Activated CD8-positive, alpha-beta memory T cell treated with anti-CD3 and anti-CD28 coated beads for 1 hour (primary cell): ENCODE measurements at places on chromosomes 5 and 9.

GRCh38 chr5:53575831-53576230 is 15.4 kb downstream of the NDUFS4 start:
- DNase-seq = no peak

- DNase-seq = no peak
Measured at GRCh38 chr5:151014680-151015343, 5.6 kb upstream of the GPX3 start.

DNA sequence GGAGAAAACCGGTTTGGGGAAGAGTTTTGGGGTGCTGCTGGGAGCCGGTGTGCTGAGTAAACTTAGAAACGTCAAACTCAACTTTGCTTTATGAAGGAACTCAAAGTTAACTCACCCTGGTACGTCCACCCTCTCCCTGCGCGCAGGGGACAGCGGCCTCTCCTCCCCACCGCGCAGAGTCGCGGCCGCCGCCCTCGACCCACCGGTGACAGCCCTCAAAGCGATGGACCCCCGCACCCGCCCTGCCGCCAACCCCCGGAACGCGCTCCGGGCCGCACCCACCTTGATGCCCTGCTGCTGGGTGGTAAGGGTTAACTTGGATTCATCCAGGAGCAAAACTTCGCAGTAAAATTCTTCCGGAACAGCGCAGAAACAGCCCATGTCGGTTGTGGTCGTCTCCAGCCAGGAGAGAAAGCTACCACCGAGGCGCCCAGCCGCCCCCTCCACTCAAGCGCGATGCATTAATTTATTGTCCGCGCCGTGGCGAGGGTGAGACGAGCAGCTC is 366 bp downstream of the EPB41L4A start:
- no peak for DNase-seq

DNA sequence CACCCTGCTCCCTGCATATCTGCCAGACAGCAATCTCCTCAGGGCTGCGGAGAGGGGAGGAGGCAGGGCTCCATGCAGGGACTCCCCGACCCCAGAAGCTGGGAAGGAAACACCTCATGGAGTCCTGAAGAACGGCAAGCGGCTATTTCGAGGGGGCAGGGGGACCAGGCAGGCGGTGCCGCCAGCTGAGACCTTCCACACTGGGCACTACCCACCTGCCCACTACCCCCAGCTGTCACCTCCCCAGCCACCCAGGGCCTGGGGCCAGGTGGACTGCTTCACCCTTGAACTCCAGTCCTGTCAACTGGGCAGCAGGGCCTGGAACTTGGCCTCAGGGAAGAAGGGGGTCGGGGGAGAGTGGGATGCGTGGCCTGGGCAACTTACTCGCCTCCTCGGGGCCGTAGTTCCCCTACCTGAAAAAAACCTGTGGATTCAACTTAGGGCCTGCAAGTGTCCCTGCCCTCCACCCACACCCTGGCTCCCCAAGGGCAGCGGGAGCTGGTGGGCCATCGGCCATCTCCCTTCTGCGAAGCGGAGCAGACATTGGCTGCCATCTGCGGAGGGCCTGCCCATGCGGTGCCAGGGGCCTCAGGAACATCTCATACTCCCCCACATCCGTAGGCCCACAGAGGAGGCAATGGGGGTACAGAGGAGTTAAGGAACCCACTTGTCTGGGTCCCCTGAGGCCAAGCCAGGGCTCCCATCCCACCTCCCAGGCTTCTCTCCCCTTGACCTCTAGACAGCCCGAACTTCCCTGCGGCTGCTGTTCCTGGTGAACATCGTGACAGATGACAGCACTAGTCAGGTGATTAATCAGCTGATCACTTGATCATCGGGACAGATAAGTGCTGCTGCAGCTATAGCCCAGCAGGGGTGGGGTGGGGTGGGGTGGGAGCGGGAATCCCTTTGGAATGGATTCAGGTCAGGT is 18.5 kb upstream of the RALGDS start:
- no peak for DNase-seq

DNA sequence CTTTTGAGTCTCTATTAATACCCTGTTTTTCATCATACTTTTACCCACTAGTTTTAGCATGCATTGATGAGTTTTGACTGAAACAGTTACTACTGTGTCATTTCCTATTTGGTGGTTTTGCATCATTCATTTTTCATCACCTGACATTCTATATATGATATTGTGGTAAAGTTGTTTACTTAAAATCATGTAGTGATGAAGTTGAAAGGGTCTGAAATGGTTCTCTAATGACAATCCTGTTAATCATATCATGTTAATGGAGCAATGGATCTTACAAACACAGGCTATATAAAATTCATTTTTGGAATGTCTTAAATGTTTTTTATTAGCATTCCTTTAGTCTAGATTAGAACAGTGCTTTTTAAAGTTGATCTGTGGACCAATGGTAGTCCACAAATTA is 84.1 kb downstream of the ERBIN start:
- no peak for DNase-seq

- no peak for DNase-seq
Measured at GRCh38 chr5:137141779-137142178, 357.3 kb downstream of the SPOCK1 start.

DNA sequence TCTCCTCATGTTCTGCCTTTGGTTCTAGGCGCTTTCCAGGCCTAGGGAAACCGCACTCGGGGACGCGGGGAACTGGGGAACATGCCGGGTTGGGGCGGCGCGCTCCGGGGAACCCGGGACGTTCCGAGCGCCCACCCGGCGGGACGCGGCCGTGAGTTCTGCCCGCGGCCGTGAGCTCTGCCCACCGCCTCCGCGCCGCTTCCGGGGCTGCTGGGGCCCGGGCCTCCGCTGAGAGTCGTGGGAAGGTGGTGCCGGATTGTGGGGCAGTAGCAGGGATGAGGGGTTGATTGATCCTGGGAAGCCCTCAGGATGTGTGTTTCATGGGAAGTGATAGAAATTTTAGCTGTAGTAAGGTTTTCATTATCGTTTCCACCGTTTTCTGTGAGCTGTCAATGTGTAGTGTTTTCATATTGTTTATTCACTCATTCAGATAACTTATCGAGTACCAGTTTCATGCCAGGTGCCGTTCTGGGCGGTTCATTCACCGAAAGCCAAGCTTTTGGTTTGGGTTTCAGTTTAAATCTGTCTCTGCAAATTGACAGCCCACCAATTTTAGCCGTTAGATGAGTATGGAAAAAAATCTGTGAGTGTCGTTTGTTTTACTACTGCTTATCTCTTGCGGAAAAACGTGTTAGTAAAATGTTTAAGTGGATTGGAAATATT is 657 bp downstream of the MTRR start:
- no peak for DNase-seq

GRCh38 chr5:125587631-125588030 is 835.6 kb upstream of the GRAMD2B start:
- no peak for DNase-seq

DNA sequence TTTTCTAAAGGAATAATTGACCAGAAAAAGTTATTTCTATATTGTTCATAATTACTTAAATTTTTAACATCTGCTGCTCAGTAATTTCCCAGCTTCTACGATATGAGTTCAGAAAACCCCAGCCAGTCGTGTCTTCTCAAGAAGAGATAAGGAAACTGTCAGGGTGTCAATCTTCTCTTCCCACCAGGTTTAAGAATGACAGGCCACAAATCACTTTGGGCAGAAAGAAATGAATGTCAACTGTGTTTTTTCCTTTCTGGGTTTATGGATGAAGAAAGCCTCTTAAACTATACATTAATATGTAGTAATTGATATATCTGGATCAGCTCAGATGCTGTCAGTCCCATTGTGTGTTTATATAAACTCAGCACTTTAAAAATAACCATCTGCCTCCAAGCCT is 453.2 kb upstream of the NUDT12 start:
- DNase-seq = no peak

DNA sequence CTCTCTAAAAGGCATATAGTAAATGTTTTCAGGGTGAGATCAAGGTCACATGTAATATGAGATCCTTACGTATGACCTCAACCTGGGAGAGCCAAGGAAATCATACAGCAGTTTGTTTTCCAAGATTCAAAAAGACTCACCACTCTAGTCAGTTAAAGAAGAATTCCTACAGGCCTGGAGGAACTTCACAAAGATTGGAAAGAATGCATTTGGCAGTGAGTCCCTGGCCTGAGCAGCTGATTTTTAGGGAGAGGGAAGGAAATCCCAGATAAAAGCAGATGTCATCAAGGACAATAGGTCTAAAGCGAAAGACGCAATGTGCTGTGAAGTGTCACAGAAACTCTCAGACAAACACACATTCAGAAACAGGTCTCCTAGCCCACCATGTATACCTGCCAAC is 424.0 kb upstream of the ZNF462 start:
- no peak for DNase-seq

DNA sequence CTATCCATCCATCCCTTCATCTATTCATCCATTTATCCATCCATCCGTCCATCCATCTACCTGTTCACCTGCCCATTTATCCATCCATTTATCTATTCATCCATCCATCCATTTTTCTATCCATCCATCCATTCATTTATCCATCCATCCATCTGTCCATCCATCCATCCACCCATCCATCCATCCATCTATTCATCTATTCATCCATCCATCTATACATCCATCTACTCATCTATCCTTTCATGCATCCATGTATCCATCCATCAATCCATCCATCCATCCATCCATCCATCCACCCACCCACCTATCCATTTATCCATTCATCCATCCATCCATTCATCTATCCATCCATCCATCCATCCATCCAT is 10.8 kb downstream of the COL27A1 start:
- DNase-seq = no peak

DNA sequence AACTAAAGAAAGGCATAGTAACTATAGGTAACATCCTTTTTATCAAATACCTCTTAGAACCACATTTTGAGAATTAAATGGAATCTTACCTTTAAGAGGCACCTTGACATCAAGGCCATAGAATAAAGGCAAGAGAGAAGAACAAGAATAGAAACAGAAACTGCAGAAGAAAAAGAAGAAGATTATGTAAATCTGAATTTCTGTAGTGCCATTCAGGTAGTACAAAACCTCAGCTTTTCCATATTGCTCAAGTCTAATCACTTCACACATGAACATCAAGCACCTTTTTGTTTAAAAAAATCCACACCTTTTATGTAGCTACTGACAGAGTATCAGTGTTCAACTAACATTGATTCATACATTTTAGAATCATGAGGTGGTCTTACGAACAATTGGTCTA is 91.8 kb upstream of the DPYSL3 start:
- DNase-seq = no peak

GRCh38 chr5:43555895-43556606 is 826 bp downstream of the PAIP1 start:
- peak; percentile 15 for DNase-seq

DNA sequence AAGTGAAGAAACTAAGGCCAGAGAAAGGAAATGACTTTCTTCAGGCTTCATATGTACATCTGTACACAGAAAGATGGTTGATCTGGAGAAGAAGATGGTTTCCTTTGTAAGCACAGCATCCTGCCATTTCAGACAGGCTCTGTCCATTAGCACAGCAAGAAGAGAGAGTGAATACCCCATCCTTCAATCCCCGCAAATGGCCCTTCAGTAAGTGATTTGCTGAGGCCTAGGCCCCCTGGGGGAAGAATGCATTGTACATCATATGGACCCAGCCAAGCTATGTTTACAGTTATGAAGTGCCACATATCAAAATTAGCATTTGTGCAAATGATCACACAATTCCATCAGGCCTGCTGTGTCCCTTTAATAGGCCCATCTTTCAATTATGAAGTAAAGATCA is 657.4 kb downstream of the BRINP1 start:
- DNase-seq = no peak

- no peak for DNase-seq
Measured at GRCh38 chr5:66224274-66224673, 80.2 kb downstream of the SREK1 start.

DNA sequence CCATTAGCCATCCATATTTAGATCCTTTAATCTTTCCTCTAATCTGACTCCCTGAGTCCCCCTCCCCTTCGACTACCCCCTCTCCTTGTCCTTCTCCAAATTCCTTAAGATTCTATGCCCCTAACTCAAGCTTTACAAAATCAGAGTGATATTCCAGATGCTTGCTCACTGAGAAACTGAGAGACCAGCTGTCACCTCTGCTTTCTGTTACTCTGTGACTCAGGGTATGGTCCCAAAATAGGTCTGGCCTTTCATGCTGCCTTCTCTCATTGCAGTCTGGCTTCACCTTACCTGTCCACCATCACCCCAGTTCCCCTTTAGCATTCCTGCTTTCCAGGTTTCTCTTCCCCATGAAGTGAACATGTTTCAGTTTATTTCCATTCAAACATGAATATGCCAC is 383.3 kb upstream of the SLC30A5 start:
- DNase-seq = no peak

GRCh38 chr5:105872569-105873270 is 1798.0 kb downstream of the EFNA5 start:
- no peak for DNase-seq

DNA sequence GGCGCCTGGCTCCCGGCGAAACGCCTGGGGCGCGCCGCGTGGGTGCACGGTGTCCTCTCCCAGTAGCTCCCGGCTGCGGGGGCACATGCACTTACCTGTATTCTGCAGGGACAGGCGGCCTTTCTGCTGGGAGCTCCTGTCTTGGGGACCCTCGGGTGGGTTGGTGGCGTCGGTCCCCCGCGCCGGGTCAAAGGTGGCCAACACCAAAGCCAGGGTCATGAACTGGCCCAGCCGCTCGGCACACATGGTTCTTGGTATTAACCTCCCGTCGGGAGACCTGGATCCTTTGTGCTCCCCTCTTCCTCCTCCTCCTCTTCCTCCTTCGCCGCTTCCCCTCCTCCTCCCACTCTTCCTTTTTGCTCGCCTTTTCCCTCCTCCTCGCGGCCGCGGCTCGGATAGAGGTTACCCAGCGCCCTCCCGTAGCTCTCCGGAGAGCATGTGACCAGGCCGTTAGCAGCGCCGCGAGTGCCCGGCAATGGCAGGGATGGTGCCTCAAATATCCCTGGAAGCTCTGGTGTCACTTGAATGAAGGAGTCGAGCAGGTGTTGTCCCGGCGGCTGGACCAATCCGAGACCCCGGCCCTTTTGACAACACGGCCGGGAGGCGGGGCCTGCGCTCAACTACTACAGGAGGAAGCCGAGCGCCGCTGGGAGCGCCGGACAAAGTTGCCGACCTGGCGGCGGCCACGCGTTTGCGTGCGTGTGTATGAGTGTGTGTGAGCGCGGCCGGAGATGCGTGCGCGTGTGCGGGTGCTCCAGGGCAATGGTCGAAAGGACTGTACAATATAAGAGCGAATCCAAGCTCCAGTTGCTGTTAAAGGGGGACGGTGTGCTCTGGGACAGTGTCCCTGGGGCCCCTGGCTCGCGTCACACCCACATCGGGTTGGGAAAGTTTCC is at the start of gene STC2:
Gene STC2, minus strand, starts transcription at position 467 of the 896 bp plus-strand sequence. Its CDS starts 221 bp downstream, at position 246.
- no peak for DNase-seq

DNA sequence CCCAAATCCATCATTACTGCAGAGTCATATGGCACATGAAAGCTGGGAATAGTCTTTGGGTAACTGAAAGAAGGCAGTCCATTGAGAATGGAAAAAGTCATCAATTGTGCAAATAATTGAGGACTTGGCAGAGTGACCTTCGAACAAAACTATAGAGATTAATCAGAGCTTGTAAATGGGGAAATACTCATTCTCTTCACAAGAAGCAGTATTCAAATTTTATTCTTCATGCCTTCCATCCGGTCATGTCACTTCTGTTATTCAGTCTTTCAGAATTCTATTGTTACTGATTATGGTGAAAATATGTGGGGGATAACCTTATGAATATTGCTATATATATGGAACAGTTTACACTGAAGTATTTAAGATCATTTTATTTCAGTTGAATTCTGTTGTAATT is 8.1 kb downstream of the RGMB start:
- no peak for DNase-seq
